Right hindlimb (tissue), 1 donor: ENCODE measurements at places on chromosomes 12 and 14.

GRCh38 chr12:130401703-130402102 lies 64.0 kb downstream of the PIWIL1 start:
- DNase-seq, result no peak

GRCh38 chr12:14275886-14276285 lies 89.6 kb upstream of the ATF7IP start:
- DNase-seq, result no peak

DNA sequence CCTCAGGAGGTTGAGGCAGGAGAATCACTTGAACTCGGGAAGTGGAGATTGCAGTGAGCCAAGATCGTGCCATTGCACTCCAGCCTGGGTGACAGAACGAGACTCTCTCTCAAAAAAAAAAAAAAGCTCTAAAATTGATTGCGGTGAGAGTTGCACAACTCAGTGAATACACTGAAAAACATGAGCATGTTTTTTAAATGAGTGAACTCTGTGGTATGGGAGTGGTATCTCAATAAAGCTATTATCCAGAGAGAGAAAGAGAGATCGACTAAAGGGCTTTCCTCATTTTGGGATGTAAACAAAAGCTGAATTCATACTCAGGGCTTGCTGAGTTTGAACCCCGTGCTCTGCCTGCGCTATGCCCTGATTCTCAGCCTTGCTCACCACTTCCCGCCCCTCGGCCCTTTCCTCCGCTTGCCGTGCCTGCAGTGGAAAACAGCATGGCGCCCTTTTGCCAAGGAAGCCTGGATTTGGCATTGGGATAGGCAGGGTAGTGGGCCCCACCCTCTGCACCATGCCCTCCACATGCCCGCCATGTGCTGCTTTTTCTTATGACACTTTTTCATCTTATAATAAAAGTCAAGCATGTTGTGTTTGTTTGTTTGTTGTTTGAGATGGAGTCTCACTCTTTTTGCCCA lies 102.5 kb downstream of the LGMN start:
- no peak for DNase-seq

DNA sequence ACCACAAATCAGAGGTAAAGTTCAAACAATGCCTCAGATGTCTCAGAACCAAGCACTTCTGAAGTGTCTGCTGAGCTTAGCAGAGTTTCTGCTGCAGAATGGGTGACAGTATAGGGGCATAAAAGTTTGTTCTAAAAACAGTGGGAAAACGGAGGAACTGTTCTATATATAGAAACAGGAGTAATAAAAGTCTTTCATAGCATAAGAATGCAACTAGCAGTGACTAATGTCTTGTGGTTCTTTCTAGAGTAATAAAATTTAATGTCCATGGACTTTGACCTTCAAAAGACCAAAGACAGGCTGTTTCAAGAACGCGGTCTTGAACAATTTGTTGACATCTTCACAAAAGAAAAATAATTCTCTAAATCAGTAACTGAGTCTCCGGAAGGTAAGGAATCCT lies 107.5 kb upstream of the FAR2 start:
- DNase-seq, result no peak

GRCh38 chr14:32205984-32206383 lies 2.9 kb upstream of the RNU6-8 start:
- no peak for DNase-seq

DNA sequence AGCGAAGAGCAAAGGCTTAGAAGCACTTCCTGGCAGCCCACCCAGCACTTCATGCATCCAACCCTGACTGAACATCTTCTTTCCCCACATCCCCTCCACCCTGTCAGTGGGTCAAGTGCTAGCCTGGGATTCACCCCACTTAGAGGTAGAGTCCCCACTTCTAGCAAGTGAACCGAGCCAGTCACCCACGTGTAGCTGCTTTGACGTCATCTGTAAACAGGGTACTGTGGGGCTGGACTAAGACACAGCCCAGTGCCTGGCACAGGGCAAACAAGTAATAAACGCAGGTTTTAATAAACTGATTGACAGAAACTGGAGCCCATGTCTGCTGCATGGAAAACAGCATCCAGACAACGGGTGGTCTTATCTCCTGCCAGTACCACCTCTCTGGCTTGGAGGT lies 61.7 kb downstream of the ITPK1 start:
- DNase-seq, result no peak

- no peak for DNase-seq
Observed at GRCh38 chr12:116766746-116767145, 28.6 kb downstream of the RNFT2 start.

DNA sequence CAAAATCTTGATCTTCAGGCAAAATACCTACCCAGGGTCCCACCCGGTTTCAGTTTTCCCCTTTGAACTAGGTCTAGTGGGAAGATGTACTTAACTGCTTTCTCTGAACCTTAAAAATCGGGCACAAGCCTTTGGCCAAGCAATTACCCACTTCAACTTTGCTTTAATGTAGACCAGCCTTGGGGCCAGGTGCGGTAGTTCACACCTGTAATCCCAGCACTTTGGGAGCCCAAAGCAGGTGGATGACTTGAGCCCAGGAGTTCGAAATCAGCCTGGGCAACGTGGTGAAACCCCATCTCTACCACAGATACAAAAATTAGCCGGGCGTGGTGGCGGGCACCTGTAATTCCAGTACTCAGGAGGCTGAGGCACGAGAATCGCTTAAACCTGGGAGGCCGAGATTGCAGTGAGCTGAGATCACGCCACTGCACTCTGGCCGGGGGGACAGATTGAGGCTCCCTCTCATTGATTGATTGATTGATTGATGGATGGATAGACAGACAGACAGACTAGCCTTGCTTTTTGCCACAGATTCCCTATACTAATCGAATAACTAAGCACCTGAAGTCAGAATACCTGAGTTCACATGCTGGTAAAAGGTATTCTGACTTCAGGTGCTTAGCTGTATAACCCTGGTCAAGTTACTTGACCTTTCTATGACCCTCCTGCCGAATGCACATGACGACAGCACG lies 1.9 kb downstream of the CLIP1 start:
- no peak for DNase-seq

DNA sequence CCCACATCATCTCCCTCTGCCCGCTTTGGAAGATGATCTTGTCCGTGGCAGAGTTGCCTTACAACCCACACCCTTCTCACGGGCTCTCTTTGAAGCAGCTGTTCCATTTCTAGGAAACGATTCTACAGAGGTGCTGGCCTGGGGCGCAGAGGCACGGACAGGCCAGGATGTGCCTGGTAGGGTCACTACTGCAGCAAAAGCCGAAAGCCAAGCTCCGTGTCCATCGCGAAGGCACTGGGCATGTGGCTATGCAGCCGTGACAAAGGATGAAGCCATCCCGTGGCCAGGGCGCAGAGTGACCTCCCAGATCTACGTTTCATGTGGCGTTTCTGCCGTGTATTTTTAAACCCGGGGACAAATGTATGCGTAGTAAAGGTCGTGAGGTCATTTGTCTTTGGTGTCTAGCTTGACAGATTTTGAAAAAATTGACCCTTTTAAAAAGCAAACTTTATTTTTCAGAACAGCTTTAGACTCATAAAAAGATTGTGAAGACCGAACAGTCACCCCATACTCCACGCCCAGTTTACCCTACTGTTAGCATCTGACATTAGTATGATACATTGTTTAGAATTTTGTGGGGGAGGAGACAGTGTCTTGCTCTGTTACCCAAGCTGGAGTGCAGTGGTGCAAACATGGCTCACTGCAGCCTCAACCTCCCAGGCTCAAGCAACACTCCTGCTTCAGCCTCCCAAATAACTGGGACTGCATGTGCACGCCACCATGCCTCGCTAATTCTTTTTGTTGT lies 40.4 kb upstream of the NCOR2 start:
- no peak for DNase-seq

DNA sequence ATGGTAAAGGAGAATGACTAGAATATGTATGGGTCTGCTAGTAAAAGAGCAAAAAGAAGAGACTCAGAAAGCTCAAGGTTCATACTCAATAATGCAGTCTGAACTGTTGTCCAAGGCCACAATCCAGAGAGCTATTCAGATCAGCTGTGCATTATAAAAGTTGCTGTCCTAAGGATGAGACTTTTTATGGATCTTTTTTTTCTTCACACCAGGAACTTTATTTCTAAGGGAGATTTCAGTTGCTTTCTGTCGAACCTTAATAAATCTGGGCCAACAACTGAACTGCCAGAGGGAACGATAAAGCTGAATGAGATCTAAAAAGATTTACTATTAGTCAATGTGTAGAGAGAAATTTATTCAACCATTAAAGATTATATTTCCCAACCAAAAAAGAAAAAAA lies 948.3 kb upstream of the NOVA1 start:
- no peak for DNase-seq

DNA sequence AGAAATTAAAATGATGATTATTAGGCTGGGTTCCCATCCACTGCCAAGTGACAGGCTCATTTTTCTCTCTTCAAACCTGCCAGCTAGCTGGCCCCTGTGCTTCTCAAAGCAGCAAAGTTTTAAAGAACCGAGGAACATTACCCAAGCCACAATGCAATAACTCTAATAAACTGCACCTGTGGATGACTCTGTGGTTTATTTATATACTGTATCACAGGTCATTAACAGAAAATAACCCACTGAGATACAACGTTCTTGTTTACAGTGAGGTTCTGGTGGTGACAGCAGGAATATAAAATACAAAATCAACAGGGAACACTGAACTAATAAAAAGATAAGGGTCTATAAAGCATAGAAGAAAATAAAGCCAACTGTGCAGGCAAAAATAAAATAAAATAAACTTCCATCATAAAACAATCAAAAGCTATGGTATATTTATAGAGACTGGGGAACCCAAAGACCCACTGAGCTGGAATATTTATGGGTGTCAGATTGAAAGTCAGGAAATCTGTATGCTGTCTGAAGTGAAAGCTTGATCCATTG lies 472.9 kb downstream of the NOVA1 start:
- no peak for DNase-seq

DNA sequence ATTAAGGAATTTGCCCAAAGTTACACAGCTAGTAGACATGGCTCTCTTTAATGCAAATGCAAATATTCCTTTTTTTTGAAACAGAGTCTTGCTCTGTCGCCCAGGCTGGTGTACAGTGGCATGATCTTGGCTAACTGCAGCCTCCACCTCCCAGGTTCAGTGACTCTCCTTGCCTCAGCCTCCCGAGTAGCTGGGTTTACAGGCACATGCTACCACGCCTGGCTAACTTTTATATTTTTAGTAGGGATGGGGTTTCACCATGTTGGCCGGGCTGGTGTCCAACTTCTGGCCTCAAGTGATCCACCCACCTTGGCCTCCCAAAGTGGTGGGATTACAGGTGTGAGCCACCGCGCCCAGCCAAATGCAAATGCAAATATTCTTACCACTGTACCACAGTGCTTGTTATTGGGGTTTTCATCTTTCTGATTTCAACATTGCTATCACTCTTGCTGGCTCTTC lies 24.5 kb upstream of the HIGD1C start:
- DNase-seq, result no peak

GRCh38 chr12:131818821-131819585 lies 9.2 kb upstream of the MMP17 start:
- DNase-seq, result no peak

- DNase-seq, result no peak
Observed at GRCh38 chr14:75022655-75023054, 19.9 kb downstream of the EIF2B2 start.

DNA sequence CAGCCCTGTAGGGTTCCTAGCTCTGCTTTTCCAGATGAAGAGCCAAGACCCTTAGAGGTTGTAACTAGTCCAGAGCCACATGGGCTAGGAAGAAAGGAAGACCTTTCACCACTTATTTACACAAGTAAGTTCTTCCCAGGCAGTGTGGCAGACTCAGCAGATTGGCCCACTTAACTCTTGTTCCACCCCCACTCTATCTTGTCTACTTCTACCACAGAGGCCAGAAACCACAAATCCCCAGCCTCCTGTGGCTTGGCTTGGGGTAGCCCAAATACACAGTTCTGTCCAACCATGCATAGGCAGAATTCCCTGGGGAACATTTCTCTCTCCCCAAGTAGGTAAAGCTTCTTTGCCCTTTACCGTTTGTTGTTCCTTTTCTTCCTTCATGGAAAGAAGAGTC lies 383.5 kb downstream of the RGS6 start:
- no peak for DNase-seq

DNA sequence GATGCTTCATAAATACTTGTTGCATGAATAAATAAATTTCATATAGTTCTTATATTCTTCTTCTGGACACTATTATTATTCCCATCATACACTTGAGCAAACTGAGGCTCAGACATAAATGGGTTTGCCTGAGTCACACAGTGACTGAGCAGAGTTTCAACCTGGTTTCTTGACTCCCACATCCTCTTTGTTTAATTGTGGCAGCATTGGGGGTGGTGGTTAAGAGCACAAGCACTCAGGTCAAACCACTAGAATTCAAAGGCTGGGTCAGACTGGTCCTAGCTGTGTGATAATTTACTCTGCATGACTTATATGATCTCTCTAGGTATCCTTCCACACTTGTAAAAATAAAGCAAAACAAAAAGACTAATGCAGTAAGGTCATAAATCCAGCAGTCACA lies 274.9 kb upstream of the SRRM4 start:
- DNase-seq, result no peak

DNA sequence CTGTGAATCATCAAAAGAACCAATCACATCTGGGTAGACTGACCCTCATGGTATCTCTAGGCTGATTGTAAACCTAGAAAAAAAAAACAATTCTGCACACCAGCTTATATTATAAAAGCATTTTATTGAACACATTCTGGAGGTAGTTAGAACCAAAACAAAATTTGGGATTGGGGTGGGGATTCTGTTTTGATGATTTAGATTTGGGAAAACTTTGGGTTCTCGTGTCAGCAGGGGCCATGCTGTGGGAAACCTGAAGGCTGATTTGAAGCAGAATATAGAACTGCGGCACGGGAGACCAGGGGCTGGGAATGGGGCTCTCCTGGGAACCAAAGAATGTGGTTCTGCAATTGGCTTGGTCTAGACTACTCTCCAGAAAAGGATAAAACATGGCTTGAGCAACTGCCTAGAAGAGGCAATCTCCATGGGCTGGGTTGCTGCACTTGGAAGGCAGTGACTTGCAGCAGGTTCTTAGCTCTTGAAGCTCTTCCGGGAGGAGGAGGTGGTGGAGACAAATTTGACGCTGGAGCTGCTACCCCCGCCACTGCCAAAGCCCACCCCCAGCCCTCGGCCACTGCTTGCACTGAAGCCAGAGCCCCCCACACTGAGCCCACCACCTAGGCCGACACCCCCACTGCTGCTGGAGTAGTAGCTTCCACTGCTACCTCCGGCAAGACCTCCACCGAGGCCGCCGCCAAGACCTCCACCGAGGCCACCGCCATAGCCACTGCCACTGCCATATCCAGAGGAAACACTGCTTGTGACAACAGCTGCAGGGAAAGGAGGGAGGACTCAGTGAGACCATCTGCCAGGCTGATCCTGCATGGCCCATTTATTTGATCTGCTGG lies 5.5 kb downstream of the KRT5 start:
- DNase-seq, result no peak

DNA sequence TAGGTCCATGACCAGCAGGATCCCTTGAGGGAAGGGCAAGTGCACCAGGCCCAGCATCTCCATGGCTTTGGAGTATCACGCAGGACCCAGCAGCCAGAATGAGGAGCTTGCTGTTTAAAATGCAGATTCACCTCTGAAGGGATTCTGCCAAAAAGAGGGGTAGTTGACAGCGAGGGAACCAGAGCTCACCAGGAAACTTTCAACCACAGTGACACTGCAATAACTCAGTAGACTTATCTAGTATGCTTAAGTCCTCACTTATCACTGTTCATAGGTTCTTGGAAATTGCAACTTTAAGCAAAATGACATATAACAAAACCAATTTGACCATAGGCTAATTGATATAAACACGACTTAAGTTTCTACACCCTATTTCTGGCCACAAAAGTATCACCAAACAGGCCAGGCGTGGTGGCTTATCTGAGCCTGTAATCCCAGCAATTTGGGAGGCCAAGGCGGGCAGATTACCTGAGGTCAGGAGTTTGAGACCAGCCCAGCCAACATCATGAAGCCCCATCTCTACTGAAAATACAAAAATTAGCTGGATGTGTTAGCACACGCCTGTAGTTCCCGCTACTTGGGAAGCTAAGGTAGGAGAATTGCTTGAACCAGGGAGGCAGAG lies 21.4 kb upstream of the CKAP4 start:
- no peak for DNase-seq
